ENCODE measurements at places on chromosomes 2 and 18.

GRCh38 chr2:112993831-112994230 lies 11.4 kb upstream of the IL36A start:
- no peak for DNase-seq

- DNase-seq = no peak
Observed at GRCh38 chr2:127054996-127055785, 51.8 kb downstream of the BIN1 start.

DNA sequence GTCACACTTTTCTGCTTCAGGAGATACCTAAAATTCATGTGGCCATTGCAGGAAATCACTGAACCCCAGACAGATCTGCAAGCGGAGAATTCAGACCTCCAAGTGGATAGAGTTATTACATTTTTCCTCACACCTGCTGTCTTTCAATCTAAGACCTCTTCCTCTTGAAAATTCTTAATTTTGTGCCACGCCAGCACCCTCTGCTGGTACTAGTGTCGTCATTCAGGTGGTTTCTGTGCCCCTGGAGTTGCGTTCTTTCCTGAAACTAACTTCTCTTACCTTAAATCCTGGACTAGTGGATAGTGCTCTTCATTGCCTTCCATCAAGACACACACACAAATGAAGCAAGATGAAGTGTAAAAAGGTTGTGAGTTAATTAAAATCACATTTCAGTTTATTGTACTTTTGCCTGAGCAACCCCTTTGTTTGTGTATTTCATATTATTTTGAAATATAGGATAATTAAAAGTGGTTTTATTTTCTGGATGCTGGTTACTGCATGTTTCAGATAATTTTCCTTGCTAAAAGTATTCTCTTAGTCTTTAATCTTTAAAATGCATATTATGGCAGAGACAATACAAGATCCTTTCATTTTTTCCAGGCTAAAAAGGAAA lies 1.6 kb upstream of the DNER start:
- no peak for DNase-seq

- no peak for DNase-seq
Observed at GRCh38 chr2:176234156-176234555, 35.1 kb upstream of the MTX2 start.

DNA sequence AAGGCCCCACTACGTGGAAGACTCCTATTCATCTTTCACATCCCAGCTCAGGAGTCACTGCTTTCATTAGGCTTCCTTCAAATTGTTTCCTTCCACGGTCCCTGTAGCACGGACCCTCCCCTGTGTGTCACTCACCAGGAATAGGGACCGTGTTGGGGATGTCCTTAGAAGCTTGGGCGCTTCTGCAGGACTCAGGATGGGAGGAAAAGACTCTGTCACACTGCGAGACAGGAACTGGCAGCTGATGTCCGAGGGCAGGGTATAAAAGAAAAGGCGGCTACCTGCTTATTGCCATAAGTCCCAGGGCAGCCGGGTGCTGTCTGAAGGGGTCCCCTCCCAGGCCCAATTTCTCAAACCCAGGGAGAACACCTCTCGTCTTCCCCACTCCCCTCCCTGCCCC lies 79.1 kb downstream of the BCL2L11 start:
- no peak for DNase-seq

- peak; percentile 32 for DNase-seq
Observed at GRCh38 chr2:198374375-198375082, 570.1 kb downstream of the PLCL1 start.

DNA sequence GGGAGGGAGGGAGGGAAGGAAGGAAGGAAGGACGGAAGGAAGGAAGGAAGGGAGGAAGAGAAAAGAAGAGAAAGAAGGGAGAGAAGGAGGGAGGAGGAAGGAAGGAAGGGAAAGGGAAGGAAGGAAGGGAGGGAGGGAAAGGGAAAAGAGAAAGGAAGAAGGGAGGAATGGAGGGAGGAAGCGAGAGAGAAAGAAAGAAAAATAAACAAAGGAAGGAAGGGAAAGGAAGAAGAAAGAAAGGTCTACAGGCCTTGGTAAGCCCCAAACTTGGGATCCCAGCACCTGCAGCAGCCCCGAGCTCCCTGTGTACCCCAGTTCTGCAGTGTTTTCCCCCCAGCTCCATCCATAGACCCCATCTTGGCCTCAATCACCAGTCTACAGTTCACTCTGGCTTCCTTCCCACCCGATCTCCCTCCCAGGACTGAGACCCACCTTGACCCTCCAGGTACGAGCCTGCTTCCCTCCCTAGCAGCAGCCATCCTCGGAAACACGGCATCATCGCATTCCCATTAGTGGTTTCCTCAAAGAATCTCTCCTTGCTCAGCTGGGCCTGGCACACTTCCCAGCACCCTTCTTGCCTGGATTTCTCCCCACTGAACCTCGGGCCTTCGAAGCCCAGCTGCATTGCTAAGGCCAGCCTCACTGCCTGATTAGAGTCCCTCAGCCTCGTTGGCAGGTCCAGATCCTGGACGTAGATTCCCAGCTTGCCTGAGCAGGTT lies 46.1 kb upstream of the SH3BP4 start:
- DNase-seq = no peak

DNA sequence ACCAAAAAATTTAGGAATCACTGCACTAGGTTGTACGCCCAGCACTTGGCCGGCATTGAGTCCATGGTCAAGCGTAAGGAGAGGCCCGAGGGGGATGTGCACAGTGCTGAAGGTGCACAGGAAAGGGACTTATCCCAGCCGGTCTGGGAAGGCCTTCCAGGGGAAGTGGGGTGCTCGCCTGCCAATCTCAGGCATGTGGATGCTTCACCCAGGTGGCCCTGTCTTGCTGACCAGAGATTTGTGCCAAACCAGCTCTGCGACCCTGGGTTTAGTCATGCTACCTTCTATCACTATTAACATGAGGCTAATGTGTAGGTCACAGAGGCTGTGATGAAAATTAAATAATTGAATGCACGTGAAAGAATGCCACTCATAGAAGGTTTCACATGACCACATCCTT lies 1.7 kb upstream of the ITM2C start:
- no peak for DNase-seq

- no peak for DNase-seq
Observed at GRCh38 chr2:55403256-55403998, 16.2 kb downstream of the CCDC88A start.

Data from fibroblast of skin of left biceps (primary cell).